GM23248 (cell line): ENCODE measurements at places on chromosomes 16 and 17. TPM values are rescaled to one million over a fixed set of nuclear protein-coding genes. Genes with fewer than 3 reads are reported as not detected.

The EVI2B gene
- 0.22 TPM in 1 of 2 replicates, not detected in the other for total RNA-seq

DNA sequence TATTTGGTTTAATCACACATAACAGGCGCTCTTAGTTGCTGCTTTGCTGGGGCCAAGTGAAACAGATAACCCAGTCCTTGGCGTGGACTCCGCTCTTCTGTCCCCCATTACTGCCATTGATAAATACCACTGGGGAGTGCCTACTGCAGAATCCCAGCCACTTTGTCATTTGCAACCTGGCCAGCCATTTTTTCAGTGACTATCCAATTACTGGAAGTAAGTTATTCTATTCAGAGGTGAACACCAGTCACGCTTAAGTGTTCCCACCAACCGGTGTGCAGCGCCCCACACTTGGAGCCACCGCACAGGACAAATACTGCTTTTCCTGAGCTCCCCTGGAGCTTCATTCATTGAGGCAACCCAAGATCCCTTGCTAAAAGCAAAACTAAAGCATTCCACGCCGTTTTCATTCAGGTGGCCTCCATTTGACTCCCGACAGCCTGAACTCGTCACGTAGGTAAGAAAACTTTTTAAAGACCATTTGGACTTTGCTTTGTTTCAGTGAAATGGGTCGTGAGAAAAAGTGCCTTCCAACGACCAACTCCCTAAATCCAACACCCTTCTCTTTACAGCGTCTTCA is 1.8 kb downstream of the USP7 start:
- no peak for DNase-seq
- H3K27ac ChIP-seq: no peak overlapping the region
- peak overlapping the region; percentile 95 for H3K4me3 ChIP-seq
- no peaks in the 10 kb centered on the region for H3K36me3 ChIP-seq

GRCh38 chr17:77915594-77916021 is 42.9 kb upstream of the TNRC6C start:
- no peaks in the 10 kb centered on the region for H3K36me3 ChIP-seq
- H3K4me3 ChIP-seq: no peak overlapping the region
- peaks cover 43% of the 10 kb centered on the region for H3K27me3 ChIP-seq
- no peaks in the 10 kb centered on the region for H3K4me1 ChIP-seq
- no peak for DNase-seq

GRCh38 chr17:27993161-27993695 is 49.2 kb upstream of the NLK start:
- DNase-seq: no peak
- no peak overlapping the region for H3K4me3 ChIP-seq
- H3K36me3 ChIP-seq: no peaks in the 10 kb centered on the region
- H3K27ac ChIP-seq: no peak overlapping the region
- no peaks in the 10 kb centered on the region for H3K27me3 ChIP-seq

- peaks cover 26% of the 10 kb centered on the region for H3K4me1 ChIP-seq
- no peaks in the 10 kb centered on the region for H3K36me3 ChIP-seq
- peak; percentile 90 for DNase-seq
- no peak overlapping the region for H3K4me3 ChIP-seq
Measured at GRCh38 chr17:77349976-77350830, 209.4 kb downstream of the SEC14L1 start.

The ATP2C2 gene
- not detected in 2 replicates for total RNA-seq

DNA sequence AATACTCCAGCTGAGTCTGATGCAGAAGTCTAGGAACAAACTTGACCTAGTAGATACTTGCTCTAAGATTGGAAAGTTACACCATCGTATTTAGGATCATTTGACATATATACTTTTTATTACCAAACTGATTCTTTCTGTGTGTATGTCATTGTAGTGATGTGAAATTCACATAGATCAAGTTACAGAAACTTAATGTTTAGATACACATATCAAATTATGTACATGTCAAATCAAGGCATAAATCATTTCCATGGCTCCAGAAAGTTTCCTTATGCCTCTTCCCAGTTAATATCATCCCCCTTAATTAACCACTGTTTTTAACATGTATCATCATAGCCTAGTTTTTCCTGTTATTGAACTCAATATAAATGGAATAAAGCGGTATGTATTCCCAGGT is 292.0 kb upstream of the CDH11 start:
- H3K27me3 ChIP-seq: no peaks in the 10 kb centered on the region
- peaks cover 43% of the 10 kb centered on the region for H3K4me1 ChIP-seq
- DNase-seq: peak; percentile 23
- no peaks in the 10 kb centered on the region for H3K36me3 ChIP-seq

- H3K4me1 ChIP-seq: no peaks in the 10 kb centered on the region
- peak within 1 kb of the TSS; percentile 83 for H3K4me3 ChIP-seq
- 0 out of 2 replicates have a peak within 1 kb of the TSS, but pooled peaks have one; percentile 14 for H3K27ac ChIP-seq
- H3K36me3 ChIP-seq: no peaks in the 10 kb centered on the region
- DNase-seq: peak; percentile 100
Measured at GRCh38 chr16:1942810-1943726, at the start of gene MSRB1. TSS of gene MSRB1 (minus strand) at chr16:1943199. CDS start at chr16:1943156, 43 bp downstream.

The DDX52 gene
- total RNA-seq: 26.7 and 34.7 TPM in 2 replicates

DNA sequence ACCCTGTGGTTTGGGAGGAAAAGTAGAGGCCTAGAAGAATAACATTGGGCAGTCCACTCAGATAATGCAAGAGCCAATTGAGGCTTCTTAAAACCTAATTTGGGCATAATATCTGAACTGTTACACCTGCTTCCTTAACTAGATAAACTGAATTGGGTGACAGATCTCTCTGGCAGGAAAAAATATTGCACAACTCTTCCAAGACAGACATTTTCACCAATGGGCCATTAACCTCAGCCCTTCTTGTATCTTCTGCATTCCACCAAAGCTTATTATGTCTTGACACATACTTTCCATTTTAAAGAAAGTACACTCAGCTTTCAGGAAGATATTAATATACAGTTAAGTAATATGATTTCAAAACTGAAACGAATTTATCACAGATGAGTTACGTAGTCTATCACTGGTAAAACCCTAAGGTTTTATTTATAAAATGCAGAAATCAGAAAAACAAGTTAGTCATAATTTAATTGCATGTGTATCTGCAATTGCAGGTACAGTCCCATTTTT is 79.9 kb upstream of the MON1B start:
- H3K4me1 ChIP-seq: no peaks in the 10 kb centered on the region
- no peak overlapping the region for H3K27ac ChIP-seq
- H3K4me3 ChIP-seq: no peak overlapping the region

The TMC7 gene
- total RNA-seq: 0.25 and 0.54 TPM in 2 replicates

DNA sequence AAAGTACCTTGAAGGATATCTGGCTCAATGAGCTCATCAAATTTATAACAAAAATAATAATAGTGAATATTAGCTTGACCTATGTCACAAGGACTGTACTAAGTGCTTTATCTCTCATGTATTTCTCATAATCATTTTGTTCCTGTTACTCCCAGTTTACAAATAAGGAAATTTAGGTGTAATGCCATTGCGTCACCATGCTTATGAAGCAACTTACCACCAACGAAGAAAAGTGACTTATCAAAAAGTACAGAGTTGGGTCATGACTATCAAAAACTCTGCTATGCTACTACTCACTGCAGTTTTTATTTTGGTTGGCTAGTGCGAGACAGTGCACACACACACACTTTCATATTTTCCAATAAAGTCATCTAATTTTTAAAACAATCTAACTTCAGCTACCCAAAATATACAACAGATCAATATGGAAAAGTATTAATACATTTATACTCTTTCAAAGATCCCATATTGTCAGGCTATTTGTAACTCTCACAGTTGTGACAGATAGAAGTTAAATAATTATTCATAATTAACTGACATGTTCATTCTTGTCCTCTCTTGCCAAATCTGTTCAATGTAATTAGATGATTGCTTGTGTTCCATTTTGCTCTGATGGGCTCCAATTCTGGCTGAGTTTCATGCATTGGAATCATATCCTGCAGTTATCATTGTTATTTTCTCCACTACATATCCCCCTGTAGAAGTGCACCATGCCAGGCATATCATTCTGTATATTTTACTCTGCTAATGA is 119.4 kb downstream of the KCNJ2 start:
- H3K27ac ChIP-seq: no peak overlapping the region
- H3K27me3 ChIP-seq: no peaks in the 10 kb centered on the region
- no peaks in the 10 kb centered on the region for H3K36me3 ChIP-seq
- H3K4me3 ChIP-seq: no peak overlapping the region

DNA sequence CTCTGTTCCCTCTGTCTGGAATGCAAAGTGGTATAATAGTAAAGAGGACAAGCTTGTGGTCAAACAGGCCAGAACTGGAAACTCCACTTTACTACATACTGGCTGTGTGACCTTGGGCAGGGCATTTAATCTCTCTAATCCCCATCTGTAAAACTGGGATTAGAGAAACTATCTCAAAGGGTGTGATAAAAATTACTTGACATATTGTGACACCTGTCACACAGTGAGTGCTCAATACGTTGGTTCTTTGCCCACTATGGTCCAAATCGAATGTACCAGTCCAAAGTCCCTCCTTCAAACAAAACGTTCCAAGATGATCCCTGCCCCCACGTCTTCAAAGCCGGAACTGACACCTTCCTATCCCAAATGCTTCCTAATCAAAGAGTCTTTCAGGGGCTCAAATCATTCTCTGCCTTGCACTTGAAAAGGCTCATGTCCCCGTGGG is 734 bp downstream of the PGAP3 start:
- H3K36me3 ChIP-seq: no peaks in the 10 kb centered on the region
- no peak for DNase-seq
- H3K4me1 ChIP-seq: peaks cover 8% of the 10 kb centered on the region
- H3K27me3 ChIP-seq: no peaks in the 10 kb centered on the region
- H3K4me3 ChIP-seq: peak overlapping the region; percentile 92

The NAGS gene
- total RNA-seq: 1.8 and 2.8 TPM in 2 replicates

The SCGB1C2 gene
- total RNA-seq: not detected in 2 replicates

The SDK2 gene
- total RNA-seq: under 0.01 TPM in 1 of 2 replicates, not detected in the other

DNA sequence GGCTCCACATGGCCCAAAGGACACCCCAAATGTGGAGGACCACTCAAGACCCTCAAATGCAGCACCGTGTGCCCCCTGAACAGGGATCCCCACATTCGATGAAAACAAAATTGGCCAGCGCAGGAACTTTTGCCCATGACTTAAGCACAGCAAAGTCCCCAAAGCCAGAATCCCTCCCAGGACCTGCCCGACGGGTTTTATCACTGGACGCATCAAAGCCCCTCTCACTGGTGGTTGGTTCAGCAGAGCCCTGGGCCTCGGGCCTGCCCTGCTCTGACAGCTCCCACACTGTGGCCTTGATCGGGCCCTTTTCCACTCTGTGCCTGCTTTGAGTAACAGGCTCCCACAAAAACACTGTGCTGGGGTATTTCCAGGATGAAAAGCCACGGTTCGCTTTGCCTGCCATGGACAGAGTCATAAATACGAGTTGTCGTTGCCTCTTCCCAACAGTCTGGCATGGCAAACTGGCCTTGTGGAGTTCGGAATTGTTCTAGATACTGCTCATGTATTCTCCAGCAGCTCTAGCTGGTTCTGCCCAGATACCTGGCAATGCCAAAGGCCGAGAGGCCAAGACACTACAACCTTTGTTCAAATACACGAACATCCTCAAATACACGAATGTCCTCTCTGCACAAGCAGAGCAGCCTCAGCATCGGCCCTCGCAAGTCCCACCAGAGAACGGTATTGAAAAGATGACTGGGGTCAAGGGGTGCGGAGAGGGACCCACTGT is 46.4 kb downstream of the TBC1D16 start:
- H3K4me1 ChIP-seq: peaks cover 34% of the 10 kb centered on the region
- DNase-seq: no peak
- no peaks in the 10 kb centered on the region for H3K27me3 ChIP-seq
- no peak overlapping the region for H3K27ac ChIP-seq
- no peaks in the 10 kb centered on the region for H3K36me3 ChIP-seq

The GAS2L2 gene
- not detected in 2 replicates for total RNA-seq

- H3K27me3 ChIP-seq: peaks cover 29% of the 10 kb centered on the region
- no peaks in the 10 kb centered on the region for H3K36me3 ChIP-seq
- no peaks in the 10 kb centered on the region for H3K4me1 ChIP-seq
- H3K4me3 ChIP-seq: no peak overlapping the region
Measured at GRCh38 chr17:42920106-42920900, 19.7 kb downstream of the G6PC1 start.

DNA sequence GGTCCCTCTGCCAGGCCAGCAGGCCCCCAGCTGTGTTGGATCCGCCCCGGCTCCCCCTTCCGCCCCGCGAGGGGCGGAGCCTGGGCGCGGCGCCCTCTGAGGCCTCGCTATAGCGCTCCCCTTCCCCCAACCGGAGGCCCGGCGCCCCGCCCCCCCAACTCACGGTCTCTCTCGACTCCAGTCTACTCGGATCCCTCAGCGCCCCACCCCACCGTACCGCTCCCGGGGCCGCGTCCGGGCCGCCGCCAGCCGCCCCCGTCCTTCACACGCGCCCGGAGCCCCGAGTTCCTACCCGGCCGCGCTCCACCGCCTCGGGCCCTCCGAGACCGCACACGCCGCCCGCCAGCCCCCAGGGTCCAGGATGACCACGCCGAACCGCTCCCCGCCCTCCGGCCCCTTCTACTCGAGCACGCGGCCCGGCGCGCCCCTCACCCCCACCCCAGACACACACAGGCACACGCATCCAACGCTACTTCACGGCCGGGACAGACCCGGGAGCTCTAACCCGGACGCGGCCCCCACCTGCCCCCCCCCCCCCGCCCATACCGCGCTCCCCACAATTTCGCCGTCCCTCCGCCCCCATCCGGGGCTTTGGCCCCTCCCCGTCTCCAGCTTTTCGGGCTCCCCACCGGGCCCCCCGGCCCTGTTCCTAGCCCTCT is 1.4 kb downstream of the PHF23 start:
- DNase-seq: peak; percentile 77
- peak overlapping the region; percentile 99 for H3K4me3 ChIP-seq
- H3K27me3 ChIP-seq: no peaks in the 10 kb centered on the region
- H3K27ac ChIP-seq: peak overlapping the region; percentile 77
- peaks cover 14% of the 10 kb centered on the region; the same call in 1 of the 2 replicates for H3K36me3 ChIP-seq

The HP gene
- total RNA-seq: not detected in 2 replicates

- no peaks in the 10 kb centered on the region for H3K36me3 ChIP-seq
- H3K4me3 ChIP-seq: no peak overlapping the region
- H3K27me3 ChIP-seq: no peaks in the 10 kb centered on the region
- DNase-seq: peak; percentile 1
- no peaks in the 10 kb centered on the region for H3K4me1 ChIP-seq
Measured at GRCh38 chr16:24178496-24178895, 77.6 kb upstream of the CACNG3 start.

The AHSP gene
- not detected in 2 replicates for total RNA-seq

The LRRC46 gene
- not detected in 2 replicates for total RNA-seq

DNA sequence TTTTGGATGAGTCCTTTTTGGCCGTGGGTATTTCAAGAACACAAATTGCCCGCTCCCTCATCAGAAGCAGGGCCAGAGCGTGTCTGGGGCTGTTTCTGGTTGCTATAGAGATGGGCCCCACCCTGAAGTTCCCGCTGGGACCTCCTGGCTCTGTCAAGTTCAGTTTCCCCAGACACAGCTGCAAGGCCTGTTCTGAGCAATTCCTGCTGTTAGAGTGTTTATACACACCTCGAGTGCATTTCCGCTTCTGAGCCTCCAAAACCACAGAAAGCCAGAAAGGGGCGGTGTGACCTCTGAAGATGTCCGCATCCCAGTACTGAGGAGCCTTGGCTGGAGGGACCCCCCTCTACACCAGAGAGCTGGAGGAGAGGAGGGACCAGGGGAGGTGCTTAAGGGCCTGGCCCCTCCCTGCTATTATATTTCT is 9.3 kb upstream of the WBP2 start:
- H3K36me3 ChIP-seq: no peaks in the 10 kb centered on the region
- H3K4me1 ChIP-seq: peaks cover 17% of the 10 kb centered on the region
- no peak overlapping the region for H3K4me3 ChIP-seq
- DNase-seq: peak; percentile 81
- no peaks in the 10 kb centered on the region for H3K27me3 ChIP-seq
